CD4-positive, alpha-beta T cell treated with Interleukin-6 for 4 hours (primary cell): ENCODE measurements at places on chromosomes 12 and 14.

DNA sequence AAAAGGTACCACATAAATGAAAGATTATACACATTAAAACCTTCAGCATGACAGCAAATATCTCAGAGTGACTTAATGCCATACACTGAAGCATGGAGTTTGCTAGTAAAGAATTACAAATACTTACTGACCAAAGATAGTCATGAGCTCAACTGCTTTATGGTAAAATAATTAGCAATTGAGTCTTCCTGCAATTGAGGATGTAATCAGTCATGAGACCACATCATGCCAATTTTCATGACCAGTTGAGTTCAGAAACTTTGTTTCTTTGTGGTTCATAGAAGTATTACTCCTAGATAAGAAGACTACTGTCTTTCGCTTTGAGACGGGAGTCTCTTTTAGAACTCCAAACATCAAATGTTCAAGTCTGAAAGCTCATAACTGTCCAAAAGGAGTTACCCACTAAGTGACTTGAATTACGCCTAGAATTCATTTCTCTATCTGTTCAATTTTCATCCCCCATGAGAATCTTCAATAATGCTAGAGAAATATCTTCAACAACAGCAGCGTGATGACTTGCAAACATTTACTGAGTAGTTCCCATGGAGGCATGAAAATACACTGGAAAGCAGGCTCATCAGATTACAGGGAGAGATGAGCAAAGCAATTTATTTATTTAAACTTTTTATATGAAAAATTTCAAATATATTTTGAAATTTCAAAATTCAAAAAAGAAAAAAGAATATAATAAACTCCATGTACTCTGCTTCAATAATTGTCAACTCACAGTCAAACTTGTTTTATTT, 120.0 kb downstream of the BTG1 start:
- DNase-seq, result no peak

GRCh38 chr12:90828621-90829020, 126.4 kb downstream of the CCER1 start:
- no peak for DNase-seq

GRCh38 chr14:31657917-31658316, 96.7 kb downstream of the NUBPL start:
- no peak for DNase-seq

DNA sequence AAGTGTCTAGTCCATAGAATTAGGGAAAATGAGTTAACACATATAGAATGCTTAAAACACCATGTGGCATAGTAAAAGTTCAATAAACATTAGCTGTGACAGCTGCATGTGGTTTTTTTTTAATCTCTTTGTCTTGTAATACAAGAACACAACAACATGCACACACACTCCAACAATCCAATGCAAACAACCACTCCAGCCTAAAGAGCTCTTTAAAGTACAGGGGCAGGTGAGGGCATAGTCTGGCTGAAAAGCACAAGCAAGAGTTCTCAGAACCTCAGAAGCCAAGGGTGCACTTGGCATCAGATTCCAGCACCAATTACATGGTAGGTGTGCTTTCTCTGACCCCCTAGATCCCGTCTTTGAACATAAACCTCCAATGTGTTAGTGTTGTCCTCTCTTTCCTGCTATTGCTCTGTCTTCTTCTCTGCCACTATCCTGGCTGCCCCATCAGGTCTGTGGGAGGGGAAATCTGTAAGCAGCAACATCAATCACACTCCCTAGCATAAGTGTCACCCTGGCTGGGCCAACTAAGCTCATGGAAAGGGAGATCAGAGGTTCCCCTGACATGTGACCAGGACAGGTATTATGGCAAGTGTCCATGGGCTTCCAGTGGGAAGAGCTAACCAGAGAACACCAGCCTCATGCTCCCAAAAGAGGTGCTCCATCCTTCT, 91.0 kb downstream of the SLC8A3 start:
- DNase-seq, result no peak

GRCh38 chr12:31248337-31248736, 77.6 kb downstream of the SINHCAF start:
- DNase-seq, result no peak
